ENCODE measurements at places on chromosomes 1 and 21.

GRCh38 chr1:62361431-62361830 lies 42.2 kb upstream of the KANK4 start:
- no peak for DNase-seq

DNA sequence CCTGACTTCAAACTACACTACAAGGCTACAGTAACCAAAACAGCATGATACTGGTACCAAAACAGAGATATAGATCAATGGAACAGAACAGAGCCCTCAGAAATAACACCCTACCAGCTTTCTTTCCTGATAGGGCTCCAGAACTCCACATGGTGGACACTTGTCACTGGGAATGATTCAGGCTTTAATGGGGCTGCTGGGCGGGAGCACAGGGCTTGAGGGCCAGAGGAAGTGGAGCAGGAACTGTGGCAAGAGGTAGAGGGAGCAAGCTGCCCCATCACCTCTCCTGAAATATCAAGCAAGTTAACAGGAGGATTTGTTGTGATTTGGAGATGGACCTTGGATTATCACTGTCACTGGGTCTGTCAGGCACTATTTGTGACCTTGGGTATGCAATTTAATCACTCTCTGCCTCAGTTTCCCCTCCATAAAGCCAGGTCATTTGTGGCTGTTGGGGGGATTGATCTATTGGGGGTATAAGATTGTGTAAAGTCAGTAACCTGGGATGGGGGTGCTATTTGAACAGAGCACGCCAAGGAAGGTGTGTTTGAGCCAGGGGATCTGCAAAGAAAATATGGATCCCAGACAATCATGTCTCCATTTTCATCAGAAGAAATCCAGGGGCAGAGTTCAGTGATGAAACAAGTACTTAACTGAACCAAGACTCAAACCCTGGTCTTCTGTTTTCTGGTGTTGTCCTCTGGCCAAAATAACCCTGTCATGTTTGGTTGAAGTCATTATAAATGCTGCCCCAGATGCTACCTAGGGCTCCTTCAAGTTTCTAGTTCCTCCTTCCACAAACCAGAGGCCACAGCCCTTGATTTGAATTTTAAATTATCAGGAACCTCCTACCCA lies 25.2 kb downstream of the ETS2 start:
- no peak for DNase-seq

DNA sequence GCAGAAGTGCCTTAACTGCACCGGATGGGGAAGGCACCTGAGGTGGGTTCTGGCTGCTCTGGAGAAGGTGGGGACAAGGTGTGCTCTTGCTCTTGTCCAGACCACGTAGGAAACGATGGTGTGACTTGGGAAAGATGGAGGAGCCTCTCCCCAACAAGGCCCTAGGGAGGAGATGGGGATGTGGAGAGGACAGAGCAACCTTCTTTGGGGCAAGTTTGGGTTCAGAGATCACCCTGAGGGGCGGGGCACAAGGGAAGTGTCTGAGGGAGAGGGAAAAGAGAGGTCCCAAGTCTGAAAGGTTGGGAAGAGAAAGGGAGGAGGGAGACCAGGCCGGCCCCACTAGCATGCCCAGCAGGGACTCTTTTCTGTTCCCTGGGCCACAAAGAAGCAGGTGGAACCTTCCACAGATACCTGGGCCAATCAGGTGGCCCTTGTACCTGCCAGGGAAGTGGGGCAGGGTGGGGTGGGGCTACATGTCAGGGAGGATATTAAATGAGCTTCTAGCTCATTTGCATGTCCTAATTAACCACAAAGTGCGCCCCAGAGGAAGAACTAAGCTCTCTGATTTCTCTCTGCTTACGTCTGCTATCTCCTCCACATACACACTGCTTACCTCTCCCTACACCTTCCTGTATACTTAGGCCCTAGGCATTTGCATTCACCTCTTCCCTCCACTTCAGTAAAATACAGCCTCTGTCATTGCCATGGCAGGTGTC lies 15.9 kb downstream of the INKA2 start:
- no peak for DNase-seq

DNA sequence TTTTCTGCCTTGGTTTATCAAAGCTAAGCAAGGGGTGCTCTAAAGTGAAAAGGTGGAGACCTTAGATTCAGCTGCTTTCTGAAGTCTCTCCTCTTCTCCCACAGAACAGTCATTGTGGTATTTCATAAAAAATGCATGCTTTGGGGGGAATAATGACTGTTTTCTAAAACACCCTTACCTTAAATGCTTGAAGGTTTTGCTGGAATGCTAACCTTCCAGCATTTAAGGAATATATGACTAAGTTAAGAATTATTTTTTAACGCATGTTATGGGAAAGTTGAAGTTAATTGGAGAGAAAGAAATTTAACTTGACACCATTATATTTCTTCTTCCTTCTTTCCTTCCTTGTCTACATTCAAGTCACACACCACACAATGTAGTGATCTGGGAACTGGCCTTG lies 162.5 kb downstream of the ROR1 start:
- no peak for DNase-seq

GRCh38 chr1:24952413-24952841 lies 22.4 kb upstream of the RUNX3 start:
- DNase-seq, result no peak

- no peak for DNase-seq
These were observed 7.6 kb upstream of the C1orf21 start for GRCh38 chr1:184379111-184379752.

GRCh38 chr1:67705735-67706453 lies 20.9 kb downstream of the GADD45A start:
- no peak for DNase-seq

DNA sequence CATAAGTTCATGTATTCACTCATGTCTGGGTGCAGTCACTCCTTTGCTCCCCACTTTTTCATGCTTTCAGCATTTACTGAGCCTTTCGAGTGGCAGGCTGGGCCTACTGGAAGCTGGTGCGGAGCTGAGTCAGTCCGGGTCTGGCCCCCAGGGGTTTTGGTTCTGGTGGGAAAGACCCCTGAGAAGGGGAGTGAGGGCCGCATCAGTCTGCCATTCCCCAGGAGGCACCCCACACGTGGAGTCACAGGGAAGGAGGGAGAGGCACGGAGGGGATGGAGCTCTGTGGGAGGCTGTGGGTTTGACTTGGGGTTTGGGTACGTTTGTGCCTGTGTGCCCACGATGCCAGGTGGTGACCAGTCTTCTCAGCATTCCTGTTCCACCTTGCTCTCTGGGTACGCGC lies 87.9 kb downstream of the PTPRU start:
- no peak for DNase-seq

DNA sequence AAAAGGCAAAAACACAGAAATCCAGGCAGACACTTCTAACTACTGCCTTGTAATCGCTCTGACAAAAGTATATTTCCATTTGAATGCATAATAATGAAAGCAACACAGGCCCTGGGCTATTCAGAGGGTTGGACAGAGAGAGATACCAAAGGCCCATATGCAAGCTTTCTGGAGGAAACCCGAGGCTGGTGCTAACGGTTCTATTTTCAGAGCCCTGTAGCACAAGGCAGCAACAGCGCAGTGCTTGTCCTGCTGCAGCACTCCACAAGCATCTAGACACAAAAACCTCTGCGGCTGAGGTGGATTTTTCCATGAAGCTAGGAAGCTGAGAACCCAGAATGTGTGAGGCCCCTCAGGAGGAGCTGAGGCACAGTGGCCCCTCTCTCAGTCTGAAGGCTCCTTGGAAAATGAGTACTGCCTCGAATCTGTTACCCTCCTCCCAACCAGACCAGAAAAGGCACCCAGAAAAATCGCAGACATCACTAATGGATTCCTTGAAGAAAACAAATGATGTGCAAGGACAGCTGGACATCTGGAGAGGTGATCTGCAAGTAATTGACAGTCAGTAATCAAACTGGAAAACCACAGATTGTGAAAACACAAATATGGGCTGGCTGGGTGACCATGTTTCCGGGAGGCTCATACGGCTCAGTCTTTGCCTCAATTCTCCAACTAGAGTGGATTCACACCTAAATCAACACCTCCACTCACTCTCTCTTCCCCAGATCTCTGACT lies 54.0 kb downstream of the COLGALT2 start:
- DNase-seq, result no peak

DNA sequence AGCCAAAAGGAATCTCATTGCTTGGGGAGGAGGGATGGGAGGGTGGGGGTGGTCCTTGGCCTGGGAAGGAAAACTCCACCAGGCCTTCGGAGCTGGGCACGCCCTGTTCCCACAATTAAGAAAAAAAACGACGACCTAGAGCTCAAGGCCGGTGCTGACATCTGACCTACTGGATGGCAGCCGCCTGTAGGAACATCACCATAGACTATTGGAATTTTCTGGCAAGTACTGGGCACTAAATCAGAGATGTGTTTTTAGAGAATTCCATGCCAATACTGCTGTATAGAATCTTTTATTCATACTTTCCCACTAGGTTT lies 729 bp downstream of the NADK start:
- no peak for DNase-seq

DNA sequence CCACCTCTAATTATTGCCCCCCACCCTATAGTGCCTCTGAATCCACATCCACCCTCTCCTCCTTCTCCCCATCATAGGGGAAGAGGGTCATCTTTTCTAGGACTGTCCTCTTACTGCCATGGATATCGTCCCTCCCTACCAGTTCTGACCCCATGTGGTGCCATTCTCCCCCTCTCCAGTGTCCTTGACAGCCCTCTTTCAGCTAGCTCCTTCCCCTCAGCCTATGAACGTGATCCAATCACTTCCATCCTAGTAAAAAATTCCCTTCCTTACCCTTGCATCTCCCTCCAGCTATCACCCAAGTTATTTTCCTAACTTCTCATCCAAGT lies 172.7 kb downstream of the RRAGC start:
- no peak for DNase-seq

DNA sequence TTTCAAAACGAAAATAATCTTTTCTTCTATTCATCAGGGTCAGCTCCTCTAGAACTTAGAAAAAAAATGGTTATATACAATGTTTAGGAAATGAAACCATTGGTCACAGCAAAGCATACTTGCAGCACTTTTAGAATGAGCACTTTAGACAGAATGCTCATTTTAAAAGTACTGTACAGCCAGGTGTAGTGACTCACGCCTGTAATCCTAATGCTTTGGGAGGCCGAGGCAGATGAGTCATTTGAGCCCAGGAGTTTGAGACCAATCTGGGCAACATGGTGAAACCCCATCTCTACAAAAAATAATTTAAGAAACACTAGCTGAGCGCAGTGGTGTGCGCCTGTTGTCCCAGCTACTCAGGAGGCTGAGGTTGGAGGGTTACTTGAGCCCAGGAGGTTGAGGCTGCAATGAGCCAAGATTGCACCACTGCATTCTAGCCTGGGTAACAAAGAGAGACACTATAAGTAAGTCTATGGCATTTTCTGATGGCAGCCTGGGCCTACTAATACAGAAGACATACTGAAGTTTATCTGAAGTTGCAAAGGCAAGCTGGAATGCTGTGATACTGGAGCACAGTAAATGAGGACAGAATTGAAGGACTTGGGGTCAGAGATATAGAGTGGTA lies 48.9 kb upstream of the ZNF326 start:
- no peak for DNase-seq

- peak; percentile 16 for DNase-seq
These were observed 32.8 kb upstream of the IFNAR2 start for GRCh38 chr21:33196941-33197374.

- DNase-seq, result no peak
These were observed 63.6 kb downstream of the UBE2U start for GRCh38 chr1:64266991-64267390.

DNA sequence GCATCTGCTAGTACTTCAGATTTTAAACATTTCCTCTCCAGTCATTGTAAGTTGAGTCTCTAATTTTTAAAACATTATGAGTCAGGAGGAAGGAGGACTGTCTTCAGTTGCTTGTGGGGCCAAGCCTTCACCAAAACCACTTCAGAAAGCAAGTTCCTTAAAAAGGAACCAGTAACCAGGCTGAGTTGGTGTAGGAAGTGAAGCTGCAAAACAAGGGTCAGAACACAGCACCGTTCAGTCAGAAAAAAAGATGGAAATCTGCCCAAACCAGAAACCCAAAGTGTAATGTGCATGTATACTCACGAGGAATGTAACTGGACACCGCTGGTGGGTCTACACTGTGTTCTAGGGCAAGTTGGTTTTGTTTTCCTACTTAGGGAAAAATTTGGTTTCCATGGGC lies 402.1 kb downstream of the SETD4 start:
- no peak for DNase-seq

DNA sequence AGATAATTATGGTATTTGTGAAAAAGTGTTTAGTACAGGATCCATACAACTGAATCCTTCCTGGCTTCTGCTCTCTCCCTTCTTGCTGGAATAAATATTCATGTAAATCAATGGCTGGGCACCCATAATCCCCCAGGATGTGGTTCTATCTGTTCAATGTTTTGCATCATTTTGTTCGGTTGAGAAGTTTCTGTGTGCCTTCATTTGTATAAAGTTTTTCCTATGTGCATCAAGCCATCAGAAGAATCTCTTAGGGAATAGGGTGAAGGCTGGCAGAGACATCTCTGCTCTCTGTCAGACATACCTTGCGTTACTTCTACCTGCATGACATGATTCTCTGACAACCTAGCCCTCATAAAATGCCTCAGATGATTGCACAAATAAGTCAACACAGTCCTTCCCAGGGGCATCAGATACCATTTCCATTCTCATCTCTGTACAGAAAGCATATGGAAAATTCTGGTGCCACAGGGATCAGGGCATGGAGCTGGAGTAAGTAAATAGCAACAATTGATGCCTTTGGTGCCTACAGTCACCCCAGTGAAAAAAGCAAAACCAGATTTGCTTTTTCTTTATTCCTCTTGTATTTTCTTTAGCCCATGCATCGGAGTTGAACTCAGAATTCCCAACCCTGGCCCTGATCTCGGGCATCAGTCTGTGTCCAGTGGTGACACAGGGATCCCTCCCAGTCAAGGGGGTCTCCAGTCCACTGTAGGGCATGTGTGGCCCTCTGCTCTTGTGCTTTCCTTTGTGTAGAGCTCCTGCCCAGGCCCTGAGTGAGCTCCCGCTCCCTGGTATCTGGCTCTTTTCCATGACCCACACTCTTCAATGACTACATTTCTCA lies 39.7 kb upstream of the ATP1A1 start:
- no peak for DNase-seq

GRCh38 chr1:200659269-200659668 lies 10.4 kb downstream of the DDX59 start:
- no peak for DNase-seq

DNA sequence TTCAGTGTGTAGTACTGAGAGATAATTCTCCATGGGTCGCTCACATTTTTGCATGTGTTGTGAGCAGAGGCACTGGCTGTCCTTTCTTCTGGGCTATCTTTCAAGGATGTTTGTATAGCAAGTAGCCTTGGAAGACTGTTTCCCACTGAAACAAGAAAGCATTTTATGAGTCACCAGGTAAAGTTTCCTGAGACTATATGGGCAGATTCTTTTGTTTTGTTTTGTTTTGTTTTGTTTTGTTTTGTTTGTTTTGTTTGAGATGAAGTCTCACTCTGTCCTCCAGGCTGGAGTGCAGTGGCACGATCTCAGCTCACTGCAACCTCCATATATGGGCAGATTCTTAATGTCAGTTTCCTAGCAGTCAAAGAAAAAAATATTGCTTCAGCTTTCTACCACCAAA lies 912.6 kb downstream of the TTLL7 start:
- DNase-seq, result no peak

GRCh38 chr1:240607006-240607405 lies 4.9 kb downstream of the GREM2 start:
- no peak for DNase-seq
